ENCODE measurements at places on chromosomes 5 and 9. TPM values are rescaled to one million over a fixed set of nuclear protein-coding genes. Genes with fewer than 3 reads are reported as not detected.

The C6 gene
- 3.5 TPM for total RNA-seq

The HARS2 gene
- total RNA-seq: 23.9 TPM

The FCN1 gene
- 0.34 TPM for total RNA-seq

The FAM153A gene
- total RNA-seq: 50.2 TPM

The SH3GL2 gene
- total RNA-seq: 1.5 TPM

The SLC4A9 gene
- not detected for total RNA-seq

The TRIO gene
- 90.3 TPM for total RNA-seq

The SH3RF2 gene
- total RNA-seq: 43.9 TPM

The CMYA5 gene
- total RNA-seq: 13.8 TPM

The GFI1B gene
- total RNA-seq: 0.85 TPM

The RNF14 gene
- total RNA-seq: 40.8 TPM

The FAM200C gene
- total RNA-seq: 6.3 TPM

The MAP1B gene
- total RNA-seq: 515 TPM

The IL5 gene
- not detected for total RNA-seq

The CDC20B gene
- total RNA-seq: 1.1 TPM

The PCDHA9 gene
- 0.51 TPM for total RNA-seq

The STOM gene
- 85.1 TPM for total RNA-seq

The SAXO1 gene
- total RNA-seq: 6.1 TPM

The TMED9 gene
- total RNA-seq: 136 TPM

The SCGB3A2 gene
- not detected for total RNA-seq

The TAF11L4 gene
- not detected for total RNA-seq

The TLX3 gene
- not detected for total RNA-seq

The PLPPR1 gene
- not detected for total RNA-seq

The S1PR3 gene
- 8.2 TPM for total RNA-seq
